CD4-positive, alpha-beta memory T cell (primary cell): ENCODE measurements at places on chromosomes 2 and 18.

DNA sequence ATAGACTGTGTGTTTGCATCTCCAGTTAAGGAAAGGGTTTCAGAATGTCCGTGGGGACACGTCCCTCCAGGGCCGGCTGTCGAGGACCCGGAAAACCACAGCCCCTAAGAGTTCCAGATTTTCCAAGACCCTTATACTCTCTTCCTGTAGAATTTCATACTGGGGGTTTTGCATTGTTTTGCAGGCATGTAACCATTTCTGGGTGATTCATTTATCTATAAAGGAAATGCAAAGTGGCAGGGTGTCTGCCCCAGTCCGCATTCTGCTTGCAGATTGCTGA, 8.5 kb downstream of the SP9 start:
- no peak for DNase-seq

GRCh38 chr18:55953326-55953725, 365.3 kb upstream of the TCF4 start:
- no peak for DNase-seq

- DNase-seq: no peak
Observed at GRCh38 chr2:69205491-69205890, 181.5 kb downstream of the GFPT1 start.

DNA sequence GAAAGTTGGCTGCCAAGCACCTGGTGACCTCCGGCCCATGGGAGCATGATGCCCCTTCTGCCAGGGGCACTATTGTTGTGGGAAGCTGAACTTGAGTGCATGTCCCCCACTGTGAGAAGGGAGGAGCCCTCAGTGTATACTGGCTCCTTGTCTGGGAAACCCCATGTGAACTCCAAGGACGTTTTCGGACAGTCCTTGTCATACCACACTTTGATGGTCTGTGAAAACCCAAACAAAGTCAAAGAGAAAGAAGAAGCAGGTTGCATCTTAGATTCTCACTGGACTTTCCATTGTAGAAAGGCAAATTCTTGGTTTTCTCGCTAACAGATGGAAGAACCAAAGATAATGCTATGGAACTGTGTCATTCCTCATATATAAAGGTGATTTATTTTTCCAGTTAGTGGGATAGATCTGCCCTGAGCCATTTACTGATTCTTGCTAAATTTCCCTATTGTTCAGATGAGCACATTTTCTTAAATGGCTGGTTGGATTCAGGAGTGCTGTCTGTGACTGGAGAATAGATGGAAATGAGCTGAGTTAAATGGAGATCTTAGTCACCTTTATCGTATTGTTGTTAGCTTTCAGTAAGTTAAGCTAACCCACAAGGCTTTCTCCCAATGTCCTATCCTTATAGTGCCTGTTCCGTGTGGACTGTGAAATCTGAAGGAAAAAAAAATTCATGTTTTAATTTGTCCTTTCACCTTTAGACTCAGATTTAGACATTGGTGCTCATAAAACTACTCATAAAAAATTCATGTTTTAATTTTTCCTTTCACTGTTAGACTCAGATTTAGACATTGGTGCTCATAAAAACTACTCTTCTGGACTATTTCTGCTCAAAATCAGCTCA, 166.6 kb downstream of the ACTR3 start:
- DNase-seq: no peak

DNA sequence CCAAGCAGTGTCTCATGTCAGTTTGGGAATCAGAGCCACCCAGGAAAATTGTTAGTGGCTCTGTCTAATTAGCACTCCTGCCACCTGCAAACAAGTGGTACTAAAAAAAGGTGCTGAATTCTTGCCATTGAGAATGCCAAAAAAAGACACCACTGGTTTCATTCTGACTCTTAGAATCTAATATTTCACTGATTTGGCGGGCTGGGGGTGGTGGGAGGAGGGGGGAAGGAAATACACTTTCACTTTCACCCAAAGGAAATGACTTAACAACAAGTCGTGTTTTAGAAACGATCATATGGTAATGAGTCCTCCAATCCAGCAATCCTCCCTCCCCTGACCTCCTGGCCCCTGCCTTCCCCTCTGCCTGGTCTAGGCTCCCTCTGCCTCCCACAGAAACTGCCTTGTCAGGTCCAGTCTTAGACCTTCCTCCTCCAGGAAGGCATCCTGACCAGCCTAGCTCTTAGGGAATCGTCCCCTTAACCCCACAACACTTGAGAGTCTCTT, 4.4 kb upstream of the KLHL29 start:
- DNase-seq: peak; percentile 33

DNA sequence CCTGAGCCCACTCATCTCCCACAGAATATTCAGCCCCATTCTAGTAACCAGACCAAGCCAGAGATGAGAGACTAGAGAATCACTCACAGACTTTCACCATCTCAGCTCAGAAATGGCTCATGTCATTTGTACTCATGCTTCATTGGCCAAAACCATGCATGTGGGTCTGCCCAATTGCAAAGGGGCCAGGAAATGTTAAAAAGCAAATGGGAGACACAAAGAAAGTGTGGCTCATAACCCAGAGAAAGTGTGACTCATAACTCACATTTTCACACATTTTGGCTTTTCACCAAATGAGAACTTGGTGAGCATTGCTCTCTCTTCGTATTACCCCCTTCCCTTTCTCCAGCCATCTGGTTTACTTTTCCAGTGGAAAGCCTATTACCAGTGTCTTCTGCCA, 66.2 kb downstream of the MDH1 start:
- DNase-seq: no peak

DNA sequence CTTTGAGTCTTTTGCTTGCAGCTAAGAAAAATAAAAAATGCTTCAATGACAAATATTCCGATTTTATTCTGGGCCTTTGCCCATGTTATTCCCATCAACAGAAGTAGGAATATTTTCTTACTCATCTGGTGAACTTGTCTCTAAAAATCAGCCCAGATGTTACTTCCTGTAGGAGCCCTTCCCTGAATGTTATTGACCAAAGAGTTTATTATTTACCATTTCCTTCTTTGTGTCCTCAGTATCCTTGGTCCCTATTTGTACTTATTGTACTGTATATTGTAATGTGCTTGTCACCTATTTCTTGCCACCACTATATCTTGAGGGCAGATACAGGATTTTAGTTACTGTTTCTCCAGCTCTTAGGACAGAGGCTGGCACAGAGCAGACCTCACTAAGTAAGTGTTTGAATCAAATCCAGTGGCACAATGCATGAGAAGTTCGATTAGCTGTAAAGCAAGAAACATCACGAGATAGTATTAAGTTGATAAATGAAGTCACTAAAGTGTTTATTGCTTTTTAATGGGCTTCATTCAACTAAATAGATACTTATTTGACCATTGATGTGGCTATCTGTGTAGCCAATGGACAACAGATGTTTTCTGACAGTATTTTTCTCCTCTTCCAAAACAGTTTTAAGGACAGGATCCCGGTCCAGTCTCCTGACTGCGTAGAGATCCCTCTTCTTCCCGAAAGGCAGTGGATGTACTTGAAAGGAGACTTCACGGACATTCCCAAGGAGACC, 109.1 kb downstream of the DDX1 start:
- DNase-seq: no peak

DNA sequence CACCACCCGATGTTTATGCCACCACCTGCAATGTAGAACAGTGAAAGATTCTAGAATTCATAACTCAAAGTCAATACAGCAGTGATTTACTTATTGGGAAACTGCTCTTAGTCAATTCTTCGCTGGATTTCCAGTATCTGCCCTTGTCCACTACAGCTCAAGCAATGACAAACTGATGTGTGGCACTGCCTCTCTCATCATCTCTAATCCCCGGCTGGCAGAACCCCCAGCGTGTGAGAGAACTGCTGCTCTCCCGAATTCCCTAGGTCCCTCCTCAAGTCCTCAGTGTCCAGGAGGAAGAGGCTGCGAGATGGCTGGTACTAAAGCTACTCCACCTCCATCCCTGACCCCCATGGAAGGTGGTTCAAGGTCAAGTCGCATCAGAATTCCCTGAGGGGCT, 1.6 kb downstream of the TXNL4A start:
- DNase-seq: no peak

GRCh38 chr18:64175432-64175831, 26.5 kb upstream of the LINC00305 start:
- no peak for DNase-seq

GRCh38 chr2:129723277-129724020, 256.0 kb upstream of the RAB6C start:
- no peak for DNase-seq

DNA sequence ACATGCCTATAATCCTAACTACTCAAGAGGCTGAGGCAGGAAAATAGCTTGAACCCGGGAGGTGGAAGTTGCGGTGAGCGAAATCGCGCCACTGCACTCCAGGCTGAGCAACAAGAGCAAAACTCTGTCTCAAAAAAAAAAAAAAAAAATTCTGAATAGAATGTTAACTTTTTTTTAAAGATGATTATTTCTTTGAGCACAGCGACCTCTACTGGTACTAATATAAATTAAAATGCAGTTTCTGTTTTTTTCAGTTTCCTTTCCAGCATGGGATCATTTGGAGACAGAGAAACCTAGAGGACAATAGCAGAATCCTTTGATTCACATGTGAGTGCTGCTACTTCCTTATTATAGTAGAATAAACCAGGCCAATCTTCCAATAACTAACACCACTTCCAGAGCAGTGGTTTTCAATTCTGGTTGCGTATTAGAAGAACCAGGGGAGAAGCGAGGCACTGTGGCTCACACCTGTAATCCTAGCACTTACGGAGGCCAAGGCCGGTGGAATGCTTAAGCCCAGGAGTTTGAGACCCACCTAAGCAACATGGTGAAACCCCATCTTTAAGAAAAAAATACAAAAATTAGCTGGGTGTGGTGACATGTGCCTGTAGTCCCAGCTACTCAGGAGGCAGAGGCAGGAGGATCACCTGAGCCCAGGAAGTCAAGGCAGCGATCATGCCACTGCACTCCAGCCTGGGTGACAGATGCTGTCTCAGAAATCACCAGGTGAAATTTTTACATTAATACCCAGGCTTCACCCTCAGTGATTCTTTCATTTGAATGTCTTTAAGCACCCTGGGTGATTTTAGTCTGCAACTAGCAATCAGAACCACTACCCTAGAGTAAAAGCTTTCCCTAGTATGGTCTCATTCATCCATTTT, 10.1 kb downstream of the SRSF7 start:
- DNase-seq: peak; percentile 67

DNA sequence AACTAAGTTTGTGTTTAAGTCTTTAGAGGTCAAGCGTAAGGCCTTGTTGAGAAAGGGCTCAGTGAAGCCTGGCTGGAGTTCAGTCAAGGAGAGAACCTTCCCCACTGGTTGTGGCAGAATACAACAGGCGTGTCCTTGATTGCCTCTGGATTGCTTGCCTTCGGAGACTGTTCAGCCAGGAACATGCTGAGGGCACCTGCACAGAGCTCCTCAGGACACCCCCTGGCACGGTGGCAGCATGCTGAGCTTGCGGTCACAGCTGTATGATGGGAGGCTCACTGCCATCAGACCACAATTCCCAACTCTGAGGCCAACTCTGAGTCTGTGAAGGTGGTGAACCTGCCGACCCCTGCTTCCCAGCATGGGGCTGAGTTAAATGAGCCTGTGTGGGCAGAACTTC, 130.0 kb downstream of the LPIN1 start:
- no peak for DNase-seq

GRCh38 chr2:216596236-216596979, 36.8 kb upstream of the IGFBP2 start:
- DNase-seq: no peak

- DNase-seq: no peak
Observed at GRCh38 chr2:143906850-143907249, 613.1 kb downstream of the ZEB2 start.

DNA sequence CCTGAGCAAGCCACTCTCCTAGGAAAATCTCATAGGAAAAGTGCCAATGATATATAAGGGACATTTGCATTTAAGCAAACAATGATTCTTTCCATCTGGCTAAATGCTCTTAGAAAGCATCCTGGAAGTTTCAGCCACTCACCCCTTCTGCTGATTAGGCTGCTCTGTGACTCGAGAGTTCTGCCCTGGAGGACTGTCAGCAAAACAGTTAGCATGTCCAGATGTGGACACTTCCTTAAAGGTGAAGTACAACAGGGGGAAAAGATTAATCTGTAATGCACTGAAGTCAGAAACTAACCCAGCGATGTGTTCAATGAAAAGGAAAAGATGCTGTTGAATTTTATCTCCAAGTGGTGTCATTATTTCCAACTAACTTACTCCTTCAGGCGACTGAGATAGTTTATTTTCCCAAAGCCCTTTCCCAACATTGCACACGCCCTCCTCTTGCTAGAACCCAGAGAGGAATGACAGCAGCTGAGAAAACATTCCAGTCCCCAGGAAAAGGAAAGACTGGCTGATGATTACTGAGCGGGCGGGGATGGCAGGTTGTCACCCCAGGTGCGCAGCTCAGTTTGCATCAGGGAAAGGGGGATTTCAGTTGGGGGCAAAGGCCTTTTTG, 214.0 kb downstream of the SS18 start:
- no peak for DNase-seq

- DNase-seq: no peak
Observed at GRCh38 chr2:23379220-23379695, 5.7 kb upstream of the KLHL29 start.

GRCh38 chr18:79584491-79585394, 94.9 kb upstream of the CTDP1 start:
- DNase-seq: no peak

DNA sequence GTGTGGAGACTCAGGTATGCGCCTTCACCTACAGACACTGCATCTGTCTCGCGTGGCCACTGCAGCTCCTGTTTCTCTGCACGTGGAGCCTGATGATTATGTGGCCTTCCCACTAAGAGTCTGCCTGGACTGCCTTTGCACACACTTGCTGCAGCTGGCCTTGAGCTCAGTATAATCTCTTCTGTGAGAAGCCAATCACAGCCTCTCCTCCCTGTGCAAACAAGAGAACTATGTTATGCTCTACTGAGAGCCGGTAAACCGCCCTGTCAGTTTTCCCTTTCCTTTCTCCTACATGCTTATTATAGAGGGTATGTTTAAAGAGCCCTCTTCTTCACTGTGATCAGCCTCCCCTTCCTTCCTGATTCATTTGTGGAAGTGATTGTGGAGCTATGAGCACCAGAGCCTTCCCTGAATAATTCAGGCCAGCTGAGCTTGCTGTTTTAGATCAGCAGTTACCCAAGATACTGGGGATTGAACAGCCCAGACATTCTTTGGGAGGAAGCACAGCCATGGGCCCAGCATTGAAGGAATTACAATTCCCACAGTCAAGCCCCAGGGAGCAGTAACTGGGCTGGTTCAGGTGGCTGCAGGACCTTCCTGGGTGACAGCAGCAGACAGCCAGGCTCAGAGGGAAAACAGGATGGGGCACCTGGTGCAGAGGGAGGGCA, 3.7 kb upstream of the TGFA start:
- DNase-seq: no peak

- DNase-seq: no peak
Observed at GRCh38 chr2:9983401-9984216, 32.1 kb downstream of the GRHL1 start.

- no peak for DNase-seq
Observed at GRCh38 chr2:223460209-223460608, 142.0 kb downstream of the SCG2 start.

GRCh38 chr2:32067549-32067948, 4.2 kb downstream of the SPAST start:
- DNase-seq: no peak

- no peak for DNase-seq
Observed at GRCh38 chr18:22253156-22253555, 83.8 kb downstream of the GATA6 start.
